ENCODE measurements at places on chromosomes 7 and 10.

DNA sequence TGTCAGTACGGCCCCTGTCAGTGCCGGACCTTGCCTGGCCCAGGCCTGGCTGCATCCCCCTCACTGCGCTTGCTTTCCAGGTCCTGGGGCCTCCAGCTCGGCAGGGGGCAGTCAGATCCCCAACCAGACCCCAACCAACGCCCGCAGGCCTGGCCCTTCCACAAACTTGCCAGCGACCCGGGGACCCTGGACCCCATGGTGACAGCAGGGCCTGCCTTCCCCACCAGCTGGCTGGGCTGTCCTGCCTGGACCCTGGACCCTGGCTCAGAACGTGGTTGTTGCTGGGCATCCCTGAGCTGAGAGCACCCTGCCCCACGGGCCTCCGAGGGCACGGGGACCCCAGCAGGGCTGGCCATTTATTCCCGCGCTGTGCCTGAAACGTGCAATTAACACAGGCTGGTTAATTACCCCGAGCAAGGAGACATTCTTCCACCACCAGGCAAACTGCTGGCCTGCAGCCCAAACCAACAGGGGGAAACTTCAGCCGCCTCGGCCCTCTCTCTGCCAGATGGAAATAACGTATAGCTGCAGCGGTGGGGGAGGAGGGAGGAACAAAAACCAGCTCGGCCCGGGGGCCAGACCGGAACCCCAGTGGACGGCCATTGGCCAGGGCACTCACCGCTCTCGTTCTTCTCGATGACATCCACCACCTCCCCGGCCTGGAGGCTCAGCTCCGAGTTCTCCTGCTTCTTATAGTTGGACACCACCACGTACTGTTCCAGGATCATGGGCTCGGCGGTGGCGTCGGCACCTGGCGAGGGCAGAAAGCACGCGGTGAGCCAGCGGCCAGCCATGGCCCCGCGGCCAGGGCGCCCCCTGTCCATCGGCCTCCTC lies 167.1 kb downstream of the NEURL1 start:
- no peak for DNase-seq

DNA sequence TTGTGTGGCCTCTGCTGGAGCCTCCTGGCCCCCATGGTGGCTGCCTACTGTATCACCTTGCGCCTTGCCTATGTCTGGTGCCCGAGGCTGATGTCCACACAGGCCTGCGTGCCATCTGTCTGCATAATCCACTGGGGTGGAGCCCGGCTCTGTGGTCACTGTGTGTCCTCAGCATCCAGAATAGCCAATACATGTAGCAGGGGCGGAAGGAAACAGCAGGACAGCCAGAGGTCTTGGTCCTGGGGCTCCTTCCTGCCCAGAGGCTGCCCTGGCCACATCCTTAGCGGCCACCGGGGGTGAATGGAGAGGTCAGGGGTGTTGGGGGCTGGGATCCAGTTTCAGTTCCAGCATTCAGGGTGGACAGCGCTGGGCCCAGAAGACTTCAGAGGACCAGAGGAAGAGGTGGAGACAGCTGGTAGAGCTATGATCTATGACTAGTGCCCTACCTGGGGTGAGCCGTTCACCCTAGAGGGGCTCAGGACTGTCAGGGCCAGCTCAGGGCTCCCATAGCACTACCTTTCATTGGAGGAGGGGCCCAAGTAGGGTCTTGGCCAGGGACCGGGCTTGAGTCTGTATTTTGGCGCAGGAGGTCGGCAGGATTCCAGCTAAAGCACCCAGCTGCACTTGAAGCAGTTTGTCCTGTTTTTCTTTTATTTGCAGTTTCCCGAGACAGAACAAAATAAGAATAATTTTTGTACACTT lies 15.9 kb downstream of the YKT6 start:
- DNase-seq, result no peak

- no peak for DNase-seq
Observed at GRCh38 chr10:5461203-5461588, 38.2 kb downstream of the CALML5 start.

- no peak for DNase-seq
Observed at GRCh38 chr7:3589752-3590151, 288.7 kb downstream of the SDK1 start.

- no peak for DNase-seq
Observed at GRCh38 chr10:69045441-69046300, 42.2 kb upstream of the SRGN start.

DNA sequence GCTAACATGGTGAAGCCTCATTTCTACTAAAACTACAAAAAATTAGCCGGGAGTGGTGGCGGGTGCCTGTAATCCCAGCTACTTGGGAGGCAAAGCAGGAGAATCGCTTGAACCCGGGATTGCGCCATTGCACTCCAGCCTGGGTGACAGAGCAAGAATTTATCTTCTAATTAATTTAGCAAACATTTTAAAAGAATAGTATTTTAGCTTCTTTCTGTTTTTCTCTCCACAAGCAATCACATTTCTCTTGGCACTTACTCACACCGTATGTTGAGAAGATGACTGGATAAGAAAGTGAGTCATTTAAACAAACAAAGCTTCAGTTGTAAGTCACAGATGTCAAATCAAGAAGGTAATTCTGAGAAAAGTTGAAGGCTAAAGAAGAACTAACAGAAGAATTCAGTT lies 264.0 kb downstream of the ARL4A start:
- DNase-seq, result no peak

- no peak for DNase-seq
Observed at GRCh38 chr10:356452-356851, 221.2 kb downstream of the ZMYND11 start.

- DNase-seq, result no peak
Observed at GRCh38 chr7:156497776-156498509, 142.6 kb upstream of the RNF32 start.

DNA sequence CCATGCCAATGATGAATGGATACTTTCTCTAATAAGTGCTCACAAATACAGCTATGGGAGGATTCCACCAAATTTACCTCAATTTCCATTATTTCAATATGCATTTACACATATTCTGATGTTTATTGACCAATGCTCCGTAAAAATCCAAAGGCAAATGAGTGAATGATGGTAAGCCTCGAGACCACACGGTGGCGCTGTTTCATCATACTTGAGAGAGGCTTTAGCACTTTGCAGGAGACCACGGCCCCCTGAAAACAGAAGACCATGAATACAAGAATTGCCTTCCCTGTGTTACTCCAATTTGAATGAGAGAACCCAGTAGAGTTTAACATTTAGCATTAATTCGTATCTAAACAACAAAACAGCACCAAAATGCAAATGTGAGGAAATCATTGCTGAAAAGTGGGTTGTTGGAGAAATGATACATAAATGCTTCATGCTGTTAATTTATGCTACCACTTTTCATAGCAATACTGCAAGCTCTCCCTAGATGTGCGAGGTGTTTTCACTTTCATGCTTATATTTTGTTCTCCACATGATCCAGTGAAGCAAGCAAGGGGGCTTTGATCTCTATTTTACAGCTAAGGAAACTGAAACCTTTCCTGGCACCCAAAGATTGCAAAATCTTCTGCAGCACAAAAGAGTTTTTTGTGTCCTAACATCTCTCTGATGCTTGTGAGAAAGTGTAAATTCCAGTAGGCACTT lies 35.4 kb downstream of the TRIL start:
- DNase-seq, result peak; percentile 31

- DNase-seq, result no peak
Observed at GRCh38 chr10:89536013-89536354, 590 bp upstream of the SLC16A12 start.

DNA sequence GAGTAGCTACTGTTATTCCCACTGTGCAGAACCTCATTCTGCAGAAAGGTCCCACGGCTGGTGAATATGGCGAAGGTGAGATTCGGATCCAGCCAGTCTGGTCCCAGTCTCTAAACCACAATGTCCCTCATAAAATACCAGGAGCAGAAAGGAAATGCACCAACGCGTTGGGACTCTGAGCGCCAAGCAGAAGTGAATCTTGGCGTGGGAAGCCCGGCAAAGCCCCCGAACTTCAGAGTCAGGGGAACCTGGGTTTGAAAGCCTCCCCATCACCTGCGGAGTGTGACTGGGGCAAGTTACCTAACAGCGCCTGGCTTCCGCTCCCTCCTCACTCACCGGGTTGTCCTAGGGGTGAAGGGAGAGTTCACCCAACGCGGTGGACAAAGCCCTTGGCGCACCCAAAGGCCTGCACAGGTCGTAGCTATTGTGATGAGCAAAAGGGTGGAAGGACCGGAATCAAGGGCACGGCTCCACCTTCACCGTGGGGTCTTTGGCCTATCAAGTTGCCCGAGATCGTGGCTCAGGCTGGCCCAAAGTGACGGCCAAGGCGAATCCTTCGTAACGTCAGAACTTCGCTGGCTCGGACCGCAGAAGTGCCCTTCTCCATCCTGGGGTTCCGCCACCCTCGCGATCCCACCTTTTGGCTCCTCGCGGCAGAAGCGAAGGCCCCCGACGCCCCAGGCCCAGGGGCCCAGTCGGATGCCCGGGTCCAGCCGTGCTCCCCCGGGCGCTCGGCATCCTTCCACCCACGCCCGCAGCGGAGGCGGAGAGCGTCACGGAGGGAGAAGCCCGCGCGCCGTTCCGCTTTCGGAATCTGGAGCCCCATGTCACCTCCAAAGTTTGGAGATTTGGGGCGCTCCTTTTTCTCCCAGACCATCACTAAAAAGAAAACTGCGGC lies 811 bp downstream of the RGS10 start:
- peak; percentile 54 for DNase-seq

DNA sequence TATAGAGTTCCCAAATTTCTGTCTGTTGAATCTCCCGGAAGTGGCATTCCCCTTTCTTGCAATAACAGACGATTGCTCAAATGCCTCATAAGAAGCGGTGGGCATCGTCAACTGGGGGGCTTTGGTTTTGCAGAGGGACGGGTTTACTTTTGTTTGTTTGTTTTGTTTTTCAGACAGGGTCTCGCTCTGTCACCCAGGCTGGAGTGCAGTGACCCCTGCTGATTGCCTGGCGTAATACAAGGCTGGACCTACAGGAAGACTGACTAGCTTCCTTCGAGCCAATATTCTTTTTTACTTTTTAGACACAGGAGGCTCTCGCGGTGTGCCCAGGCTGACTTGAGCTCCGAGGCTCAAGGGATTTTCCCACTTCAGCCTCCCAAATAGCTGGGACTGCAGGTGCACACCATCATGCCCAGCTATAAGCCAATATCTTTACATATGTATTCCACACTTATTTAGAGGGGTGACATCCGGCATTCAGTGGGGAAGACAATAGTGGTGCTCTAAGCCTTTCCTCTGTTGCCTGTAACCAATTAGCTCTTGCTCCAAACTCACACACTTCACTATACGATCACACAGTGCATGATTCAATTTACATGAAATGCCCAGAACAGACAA lies 58.1 kb downstream of the FHIP2A start:
- DNase-seq, result no peak
